ENCODE measurements at places on chromosomes 6 and 20. TPM values are rescaled to one million over a fixed set of nuclear protein-coding genes. Genes with fewer than 3 reads are reported as not detected.

Gene BAK1
- total RNA-seq: 13.0 TPM

Gene PDE7B
- 22.1 TPM for total RNA-seq

Gene SIRPA
- total RNA-seq: 25.1 TPM

Gene GHRH
- not detected for total RNA-seq

Gene LTV1
- 17.5 TPM for total RNA-seq

Gene BPIFB1
- not detected for total RNA-seq

Gene TGM3
- total RNA-seq: not detected

Gene PNPLA1
- not detected for total RNA-seq

Gene NKX2-2
- not detected for total RNA-seq
